Mesenchymal stem cell (in vitro differentiated cells and primary cell): ENCODE measurements at places on chromosomes 3 and 15.
A peak's percentile ranks its signal among the peaks of the same experiment; 100 is the strongest.

- no peak for DNase-seq
Observed at GRCh38 chr15:68447209-68447608, 15.2 kb upstream of the ITGA11 start.

DNA sequence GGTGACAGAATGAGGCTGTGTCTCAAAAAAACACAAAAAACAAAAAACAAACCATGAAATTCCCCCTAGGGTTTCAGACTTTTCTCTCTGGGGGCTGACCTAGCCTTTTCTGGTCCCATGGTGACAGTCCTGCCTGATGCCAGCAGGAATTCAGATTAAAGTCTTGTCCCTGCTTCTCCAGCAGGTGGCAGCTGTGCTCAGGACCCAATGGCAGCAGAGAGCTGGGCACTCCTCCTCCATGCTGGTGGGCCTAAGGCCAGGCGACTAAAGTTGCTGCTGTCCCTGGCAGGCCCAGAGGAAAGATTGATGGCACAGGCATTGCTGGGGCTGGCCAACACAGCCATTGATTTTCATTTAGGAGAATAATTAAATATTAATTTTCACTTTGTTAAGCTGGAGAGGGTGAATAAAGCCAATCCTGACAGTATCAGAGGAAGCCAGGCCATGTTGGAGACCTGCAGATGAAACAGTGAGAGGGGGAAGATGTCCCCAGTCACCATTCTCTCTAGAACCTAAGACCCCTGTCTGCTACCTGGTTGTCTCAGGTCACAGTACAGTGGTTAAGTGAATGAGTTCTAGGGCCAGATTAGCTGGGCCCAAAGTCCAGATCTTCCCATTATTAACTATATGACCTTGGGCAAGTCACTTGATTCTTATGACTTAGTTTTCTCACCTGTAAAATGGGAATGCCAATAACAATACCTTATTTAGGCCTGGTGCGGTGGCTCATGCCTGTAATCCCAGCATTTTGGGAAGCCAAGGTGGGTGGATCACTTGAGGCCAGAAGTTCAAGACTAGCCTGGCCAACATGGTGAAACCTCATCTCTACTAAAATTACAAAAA, 7.1 kb downstream of the CELF6 start:
- DNase-seq = peak; percentile 73

DNA sequence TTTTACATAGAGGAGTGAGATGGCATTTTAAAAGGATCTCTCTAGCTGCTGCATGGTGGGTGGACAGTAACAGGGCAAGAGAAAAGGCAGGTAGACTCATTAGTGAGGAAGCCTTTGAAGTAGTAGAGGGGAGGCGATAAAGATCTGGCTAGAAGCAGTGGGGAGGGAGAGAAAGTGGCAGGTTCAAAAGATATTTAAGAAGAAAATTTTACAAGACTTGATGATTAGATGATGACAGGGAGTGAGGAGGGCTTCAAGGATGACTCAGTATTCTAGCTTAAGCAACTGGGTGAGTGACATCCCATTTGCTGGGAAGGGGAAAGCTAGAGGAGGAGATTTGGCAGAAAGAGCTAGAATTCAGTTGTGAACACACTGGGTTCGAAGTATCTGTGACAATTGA, 3.8 kb upstream of the BRPF1 start:
- no peak for DNase-seq

- DNase-seq = no peak
Observed at GRCh38 chr3:134055661-134056060, 25.9 kb upstream of the SLCO2A1 start.

- no peak for DNase-seq
Observed at GRCh38 chr3:59128685-59129084, 78.9 kb upstream of the CFAP20DC start.
